ENCODE measurements at places on chromosomes 7 and 10.

- ATAC-seq, result no peak
Measured at GRCh38 chr10:118266098-118266748, 75.9 kb downstream of the FAM204A start.

- no peak for ATAC-seq
Measured at GRCh38 chr10:44393051-44393630, 8.2 kb upstream of the CXCL12 start.

DNA sequence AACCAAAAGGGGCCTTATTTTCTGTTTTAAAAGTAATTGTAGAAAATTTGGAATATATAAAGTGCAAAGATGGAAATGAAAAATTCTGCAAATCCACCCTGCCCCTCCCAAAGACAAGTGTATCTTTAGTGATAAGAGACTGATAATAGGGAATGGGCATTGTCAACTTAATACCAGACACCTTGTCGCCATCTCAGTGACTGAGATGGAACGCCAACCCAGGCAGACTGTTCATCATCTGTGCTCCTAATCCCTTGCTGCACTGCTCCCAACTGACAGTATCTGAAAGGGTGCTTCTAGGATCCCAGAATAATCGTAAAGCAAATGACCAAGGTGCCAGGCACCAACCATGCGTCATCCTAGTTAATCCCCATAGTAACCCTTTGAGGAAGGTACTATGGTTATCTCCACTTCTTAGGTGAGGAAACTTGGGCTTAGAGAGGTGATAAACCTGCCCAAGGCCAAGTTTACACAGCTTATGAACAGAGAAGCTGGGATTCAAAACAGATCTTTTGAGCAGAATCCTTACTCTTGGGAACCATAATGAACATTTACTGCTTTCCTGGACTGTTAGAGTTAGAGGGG, 583.7 kb downstream of the GATA3 start:
- ATAC-seq, result no peak

DNA sequence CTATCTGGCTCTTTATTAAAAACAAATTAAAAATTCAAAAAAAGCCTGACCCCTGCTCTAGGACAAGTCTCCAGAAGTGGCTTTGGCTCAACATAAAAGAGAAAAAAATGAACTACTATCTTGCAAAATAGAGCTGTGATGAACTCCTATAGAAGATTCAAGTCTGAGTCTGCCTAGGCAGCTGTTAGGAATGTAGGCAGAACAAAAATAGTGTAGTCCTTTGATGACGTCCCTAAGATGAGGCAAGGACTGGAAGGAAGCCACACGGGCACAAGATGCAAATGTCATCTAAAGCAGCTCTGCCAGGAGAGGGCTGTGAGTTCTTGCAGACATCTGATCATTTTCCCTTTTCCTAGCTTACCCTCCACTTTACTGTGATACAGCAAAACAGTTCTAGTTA, 20.5 kb downstream of the ASNS start:
- no peak for ATAC-seq

DNA sequence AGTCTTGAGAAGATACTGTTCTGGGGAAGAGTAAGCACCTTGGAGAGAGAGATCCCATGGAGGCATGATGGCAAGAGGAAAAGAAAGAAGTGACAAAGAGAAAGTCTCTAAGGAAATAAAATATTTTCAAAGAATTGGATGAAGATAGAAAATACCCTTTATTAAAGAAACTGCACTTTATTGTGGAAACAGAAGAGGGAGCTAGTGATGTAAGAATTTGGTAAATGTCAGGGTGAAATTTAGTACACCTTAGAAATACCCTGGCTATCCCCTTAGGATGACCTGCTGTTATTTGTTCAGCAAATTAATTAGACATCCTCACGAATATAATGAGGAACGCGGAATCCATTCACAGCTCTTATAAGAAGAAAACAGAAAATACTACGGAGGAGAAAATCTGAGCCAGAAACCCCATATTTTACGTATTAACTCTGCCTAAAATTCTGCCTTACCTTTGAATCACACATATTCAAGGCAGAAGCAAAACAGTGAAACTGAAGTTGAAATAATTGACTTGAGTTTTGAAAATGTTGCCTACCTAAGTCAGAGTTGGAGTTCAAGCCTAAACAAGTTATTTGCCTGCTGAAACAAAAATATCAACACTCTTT, 90.7 kb downstream of the TFPI2 start:
- peak; percentile 64 for ATAC-seq

DNA sequence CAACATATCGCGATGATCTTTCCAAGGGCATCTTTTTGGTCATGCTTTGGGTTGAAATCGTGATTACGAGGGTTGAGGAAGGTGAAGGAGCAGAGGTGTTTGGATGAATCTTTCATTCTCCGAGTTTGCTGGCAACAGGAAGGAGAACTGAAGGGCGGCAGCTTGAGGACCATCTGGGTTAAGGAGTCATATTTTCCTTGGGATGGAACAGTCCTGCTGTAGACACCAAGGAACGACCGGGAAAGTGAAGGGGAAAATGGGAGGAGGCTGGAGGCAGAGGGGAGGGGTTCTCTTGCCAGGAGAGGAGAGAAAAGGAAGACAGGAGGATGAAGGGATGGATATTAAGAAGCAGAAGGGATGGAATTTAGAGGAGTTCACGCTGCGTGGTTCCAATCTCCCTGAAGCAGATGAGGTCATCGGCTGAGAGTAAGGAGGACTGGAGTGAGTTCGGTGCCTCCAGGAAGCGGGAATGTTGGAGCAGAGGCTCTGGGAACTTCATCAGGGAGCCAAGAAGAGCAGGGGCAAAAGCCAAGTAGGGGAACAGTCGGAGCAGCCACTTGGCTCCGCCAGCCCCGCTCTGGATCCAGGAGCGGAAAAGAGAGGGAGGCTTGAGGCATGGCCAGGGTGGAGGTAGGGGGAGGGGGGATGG, 116.6 kb upstream of the GALNT17 start:
- ATAC-seq, result no peak

- ATAC-seq, result no peak
Measured at GRCh38 chr7:151382079-151382885, 27.6 kb downstream of the WDR86 start.

GRCh38 chr7:48420206-48420605, 248.9 kb downstream of the ABCA13 start:
- ATAC-seq, result no peak

DNA sequence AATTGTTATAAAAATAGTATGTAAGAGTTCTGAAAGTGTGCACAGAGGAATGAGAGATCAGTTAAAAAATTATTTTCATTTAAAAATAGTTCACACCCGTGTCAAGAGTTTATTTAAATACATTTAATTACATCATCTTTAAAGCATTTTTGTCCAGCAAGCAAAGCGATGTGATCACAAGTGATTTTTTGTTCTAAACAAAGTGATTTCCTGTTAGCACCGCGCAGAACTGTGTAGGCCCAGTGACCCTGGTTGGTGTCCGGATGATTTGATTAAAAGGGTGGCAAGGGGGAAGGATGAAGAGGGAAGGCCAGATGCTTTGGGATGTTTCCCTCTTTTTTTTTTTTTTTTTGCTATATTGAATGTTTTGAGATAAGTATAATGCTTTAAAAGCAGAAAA, 227.8 kb upstream of the PITRM1 start:
- no peak for ATAC-seq

DNA sequence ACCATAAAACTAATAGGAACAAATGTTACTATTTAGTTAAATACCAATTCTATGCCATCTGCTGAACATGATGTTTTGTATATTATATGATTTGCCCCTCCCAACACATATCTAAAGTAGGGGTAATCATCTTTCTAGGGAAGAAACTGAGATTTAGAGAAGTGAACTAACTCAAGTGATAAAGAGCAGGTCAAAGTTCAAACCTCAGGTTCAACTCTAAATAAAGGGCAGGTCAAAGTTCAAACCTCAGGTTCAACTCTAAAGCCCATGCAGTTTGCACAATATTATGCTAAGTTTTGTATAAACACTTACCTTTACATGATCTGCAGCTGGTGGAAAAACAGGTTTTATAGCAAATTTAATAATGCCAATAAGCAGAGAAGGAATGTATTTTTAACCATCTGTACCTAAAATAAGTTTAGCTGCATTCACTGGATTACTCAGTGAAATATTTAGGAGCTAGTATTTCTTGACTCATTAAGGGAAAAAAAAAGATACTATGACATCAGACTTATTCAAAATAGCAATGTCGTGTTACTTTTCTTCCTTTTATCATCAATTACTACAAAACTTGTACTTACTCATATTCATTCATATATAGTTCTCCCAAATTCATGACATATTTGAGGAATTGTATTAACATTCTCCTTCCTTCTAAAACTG, 1194.3 kb upstream of the CELF2 start:
- no peak for ATAC-seq

DNA sequence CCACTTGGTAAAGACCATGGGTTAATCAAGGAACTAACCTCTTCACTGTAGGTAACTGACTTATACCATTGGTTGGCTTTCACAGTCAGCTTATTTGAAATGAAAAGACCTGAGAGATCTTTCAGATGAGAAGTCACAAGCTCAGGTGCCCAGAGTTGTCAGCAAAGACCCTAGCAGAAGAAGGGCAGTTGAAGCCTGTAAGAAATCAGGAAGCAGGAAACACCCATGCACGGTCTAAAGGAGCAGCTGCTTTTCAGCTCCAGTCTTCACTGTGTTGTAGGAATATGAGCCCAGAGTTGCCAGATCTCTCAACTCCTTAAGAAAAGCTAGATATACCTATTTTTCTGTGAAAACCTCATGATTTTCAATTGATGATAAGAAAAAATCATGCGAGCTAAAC, 130.0 kb downstream of the ARID5B start:
- no peak for ATAC-seq

- ATAC-seq, result no peak
Measured at GRCh38 chr7:2864204-2864985, 20.3 kb upstream of the GNA12 start.

- ATAC-seq, result no peak
Measured at GRCh38 chr10:114053946-114054345, 10.3 kb downstream of the ADRB1 start.

DNA sequence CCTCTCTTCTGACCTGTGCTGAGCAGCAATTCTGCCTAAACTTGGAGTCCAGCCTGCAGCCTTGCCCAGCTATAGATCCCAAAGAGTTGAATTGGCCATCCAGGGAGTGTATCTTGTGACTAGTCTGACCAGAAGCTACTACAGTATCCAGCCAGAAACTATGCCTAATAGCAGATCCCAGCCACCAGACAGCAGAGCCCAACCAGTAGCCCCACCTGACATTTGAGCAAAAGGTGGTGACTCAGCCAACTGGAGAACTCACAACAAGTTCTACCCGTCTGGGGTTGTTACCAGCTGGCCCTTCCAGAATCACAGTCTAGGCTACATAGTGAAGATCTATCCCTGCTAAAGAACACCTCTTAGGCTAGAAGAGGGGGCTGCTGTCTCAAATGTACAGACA, 315.0 kb downstream of the CRPPA start:
- ATAC-seq, result no peak

- no peak for ATAC-seq
Measured at GRCh38 chr10:125448596-125448995, 234.4 kb downstream of the TEX36 start.

GRCh38 chr7:44703921-44704320, 44.7 kb upstream of the ZMIZ2 start:
- no peak for ATAC-seq

- no peak for ATAC-seq
Measured at GRCh38 chr10:13725594-13725993, 138.8 kb downstream of the PRPF18 start.

DNA sequence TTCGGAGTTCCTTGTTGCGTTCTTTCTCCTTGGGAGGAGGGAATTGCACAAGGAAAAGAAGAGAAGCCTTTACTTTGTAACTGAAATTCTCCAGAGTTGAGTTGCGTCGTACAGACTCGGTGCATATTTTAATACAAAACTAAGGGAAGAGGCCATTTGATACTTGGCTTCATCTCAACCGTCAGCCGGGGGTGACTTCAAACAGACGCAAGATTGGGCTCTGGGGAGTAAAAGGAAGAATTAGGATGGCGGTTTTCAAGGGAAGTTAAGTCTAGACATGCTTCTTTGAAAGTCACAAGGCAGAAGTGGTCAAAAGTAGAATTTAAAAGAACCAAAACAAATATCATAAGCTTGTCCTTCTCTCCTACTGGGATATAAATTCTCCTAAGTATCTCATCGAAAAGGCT, 1.6 kb downstream of the PRR15 start:
- peak; percentile 18 for ATAC-seq

- ATAC-seq, result no peak
Measured at GRCh38 chr10:57624066-57624465, 643.6 kb downstream of the IPMK start.

GRCh38 chr7:98641646-98642500, 24.8 kb downstream of the NPTX2 start:
- no peak for ATAC-seq

- no peak for ATAC-seq
Measured at GRCh38 chr10:72561745-72562166, 64.1 kb downstream of the MICU1 start.

GRCh38 chr10:72461085-72461484, 106.4 kb upstream of the DNAJB12 start:
- peak; percentile 61 for ATAC-seq

- no peak for ATAC-seq
Measured at GRCh38 chr7:28434510-28434909, 22.2 kb downstream of the CREB5 start.
